ENCODE measurements at places on chromosomes 2 and 18.

- no peak for DNase-seq
Measured at GRCh38 chr2:9263428-9263827, 56.8 kb downstream of the ASAP2 start.

- DNase-seq: no peak
Measured at GRCh38 chr2:66521291-66521922, 86.5 kb downstream of the MEIS1 start.

DNA sequence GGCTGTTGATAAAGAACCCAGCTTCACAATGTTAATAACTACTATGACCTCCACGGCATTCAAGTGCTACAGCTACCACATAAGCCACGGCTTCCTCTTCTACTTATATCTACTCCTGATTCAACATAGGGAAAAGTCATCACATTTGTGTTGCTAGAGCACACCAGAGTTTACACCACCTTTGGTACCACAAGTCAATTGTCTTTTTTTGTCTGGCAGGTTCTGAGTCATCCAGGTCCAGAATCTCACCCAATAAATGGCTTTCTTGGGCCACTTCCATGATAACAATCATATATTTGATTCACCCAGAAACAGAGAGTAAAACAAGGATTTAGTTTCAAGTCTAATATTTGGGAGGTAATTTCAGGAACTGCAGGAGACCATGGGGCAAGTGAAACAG, 480.2 kb downstream of the TMX3 start:
- no peak for DNase-seq

- peak; percentile 5 for DNase-seq
Measured at GRCh38 chr2:22355816-22356433, 1029.1 kb upstream of the KLHL29 start.

GRCh38 chr2:223529696-223530095, 72.5 kb downstream of the SCG2 start:
- no peak for DNase-seq

DNA sequence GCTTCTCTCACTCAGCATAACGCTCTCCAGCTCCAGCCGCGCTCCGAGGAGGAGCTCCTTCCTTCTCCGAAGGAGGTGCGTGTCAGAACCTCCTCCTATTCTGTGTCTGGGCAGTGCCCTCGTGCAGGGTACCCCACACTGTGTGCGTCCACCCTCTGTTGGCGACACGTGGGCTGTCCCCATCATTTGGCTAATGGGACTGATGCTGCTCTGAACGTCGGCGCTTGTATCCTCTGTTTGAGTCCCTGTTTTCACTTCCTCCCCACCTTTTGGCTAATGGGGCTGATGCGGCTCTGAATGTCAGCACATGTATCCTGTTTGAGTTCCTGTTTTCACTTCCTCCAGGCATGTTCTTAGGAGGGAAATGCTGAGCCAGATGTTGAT, 22.2 kb downstream of the KCNG2 start:
- DNase-seq: no peak

DNA sequence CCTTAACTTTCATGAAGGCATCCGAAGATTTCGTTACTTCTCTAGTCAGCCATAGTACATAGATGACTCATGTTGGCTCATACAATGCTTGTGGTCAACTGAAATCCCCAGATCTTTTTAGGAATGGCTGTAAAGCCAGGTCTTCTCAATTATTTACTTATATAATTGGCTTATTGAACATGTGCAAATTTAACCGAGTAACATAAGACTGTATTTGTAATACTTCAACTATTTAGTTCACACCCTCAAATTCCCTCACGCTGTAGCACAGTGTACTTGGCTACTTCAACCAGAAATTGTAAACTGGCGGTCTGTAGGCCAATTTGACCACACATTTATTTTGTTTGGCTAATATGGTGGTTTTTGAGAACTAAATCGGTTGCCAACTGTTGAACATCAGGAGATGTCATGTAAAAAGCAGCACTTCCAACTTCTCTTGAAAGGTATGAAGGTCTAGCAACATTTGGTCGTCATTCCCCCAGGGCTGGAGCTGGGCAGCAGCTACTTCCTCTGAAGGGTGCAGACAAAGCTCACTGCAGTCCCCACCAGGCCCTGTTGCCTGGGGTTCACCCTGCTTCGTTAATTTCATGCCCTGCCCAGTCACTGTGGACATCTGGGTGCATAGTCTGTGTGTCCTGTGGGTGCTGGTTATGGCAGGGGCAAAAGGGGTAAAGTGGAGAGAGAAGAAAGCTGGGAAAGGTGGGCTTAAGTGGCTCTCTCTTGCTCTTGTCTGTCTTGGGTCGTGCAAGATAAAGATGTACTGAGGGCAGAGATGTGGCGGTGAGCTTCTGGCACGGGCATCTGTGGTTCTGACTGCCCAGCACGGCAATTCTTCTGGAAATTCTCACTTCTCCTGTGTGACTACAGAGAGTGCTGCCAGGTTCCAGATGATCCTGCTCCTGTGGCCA, 3.2 kb upstream of the SH3RF3 start:
- DNase-seq: no peak

DNA sequence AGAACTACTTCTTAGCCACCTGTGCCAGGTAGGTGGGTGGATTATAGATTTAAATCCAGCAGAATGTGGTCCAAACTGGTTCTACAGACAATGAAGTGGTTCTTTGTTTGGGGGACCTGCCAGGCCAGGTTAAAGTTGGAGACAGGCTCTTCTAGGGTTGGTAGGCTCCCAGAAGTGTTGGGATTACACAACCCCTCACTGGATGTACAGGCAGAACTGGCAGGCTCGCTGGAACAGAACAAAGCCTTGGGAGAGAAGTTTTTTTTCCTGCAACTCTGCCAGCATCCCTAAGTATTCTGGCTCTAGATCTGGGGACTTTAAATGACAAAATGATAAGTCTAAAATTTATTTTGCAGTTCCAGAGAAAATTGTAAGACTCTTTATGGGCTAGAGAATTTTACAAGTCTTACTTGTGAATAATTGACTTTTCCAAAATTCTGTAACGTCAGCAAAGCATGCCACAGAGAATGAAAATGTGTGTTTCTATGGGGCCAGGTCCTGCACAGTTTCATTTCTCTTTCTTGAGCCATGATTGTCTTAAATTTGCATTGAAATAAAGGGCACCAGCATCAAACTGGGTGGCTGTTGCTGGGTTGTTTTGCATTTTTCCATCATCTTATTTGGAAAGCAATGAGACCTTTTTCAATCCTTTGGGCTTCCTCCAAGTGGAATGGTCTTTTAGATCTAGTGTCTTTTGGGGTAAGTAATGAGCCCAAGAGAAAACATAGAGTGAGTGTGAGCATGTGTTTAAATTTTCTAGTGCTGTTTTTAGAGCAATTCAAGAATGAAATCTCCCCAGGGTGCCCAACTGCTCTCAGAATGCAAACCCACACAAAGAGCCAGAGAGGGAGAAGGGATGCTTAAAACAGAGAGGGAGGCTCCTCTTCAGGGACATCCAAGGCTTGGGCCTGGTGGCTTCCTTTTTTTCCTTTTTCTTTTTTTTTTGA, 32.4 kb upstream of the ATL2 start:
- DNase-seq: no peak

- DNase-seq: no peak
Measured at GRCh38 chr2:230942920-230943896, 18.2 kb upstream of the GPR55 start.

GRCh38 chr2:62313449-62314227, 117.7 kb downstream of the B3GNT2 start:
- no peak for DNase-seq

- no peak for DNase-seq
Measured at GRCh38 chr2:62054916-62055450, 140.9 kb upstream of the B3GNT2 start.

DNA sequence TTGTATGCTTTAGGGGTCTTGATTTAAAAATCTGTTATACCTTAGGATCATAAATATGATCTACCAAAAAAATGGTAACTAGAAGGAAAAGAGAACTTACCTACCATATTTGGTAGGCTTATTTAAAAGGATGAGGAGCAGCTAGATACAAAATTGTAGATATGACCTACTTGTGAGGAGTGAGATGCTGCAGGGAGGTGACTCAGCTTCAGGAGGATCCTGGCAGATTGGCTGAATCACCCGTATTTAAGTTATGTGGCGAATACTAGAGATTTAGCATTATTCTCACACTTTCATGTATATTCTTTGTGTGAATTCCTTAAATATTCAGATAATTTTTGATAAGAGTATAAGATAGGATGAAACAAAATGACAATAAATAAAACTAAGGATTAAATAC, 657.3 kb upstream of the LINC00305 start:
- DNase-seq: no peak

GRCh38 chr18:11245879-11246278, 96.5 kb upstream of the PIEZO2 start:
- no peak for DNase-seq
